ENCODE measurements at places on chromosomes 5 and 9. TPM values are rescaled to one million over a fixed set of nuclear protein-coding genes. Genes with fewer than 3 reads are reported as not detected.
A peak's percentile ranks its signal among the peaks of the same experiment; 100 is the strongest.

DNA sequence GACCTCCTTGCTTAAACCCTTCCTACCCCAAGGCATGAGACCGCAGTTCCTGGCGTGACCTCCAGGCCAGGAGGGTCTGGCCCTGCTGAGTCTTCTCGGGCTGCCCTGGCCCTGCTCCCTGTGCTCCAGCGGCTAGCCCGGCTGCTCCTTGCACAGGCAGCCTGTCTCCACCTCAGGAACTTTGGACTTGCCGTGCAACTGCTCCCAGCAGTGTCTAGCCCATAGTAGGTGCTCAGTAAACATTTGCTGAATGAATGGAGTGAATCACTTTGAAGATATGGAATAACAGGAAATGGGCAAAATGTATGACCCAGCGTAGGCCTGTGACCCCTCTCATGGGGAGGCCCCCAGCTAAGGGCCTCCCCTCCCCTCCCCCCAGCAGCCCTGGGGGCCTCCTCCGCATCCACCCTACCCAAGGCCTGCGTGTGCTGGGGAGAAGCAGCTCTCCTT lies 127.1 kb downstream of the ZNF354C start:
- H3K4me1 ChIP-seq: no peaks in the 10 kb centered on the region
- H3K4me3 ChIP-seq: no peak overlapping the region
- no peaks in the 10 kb centered on the region for H3K27me3 ChIP-seq
- H3K36me3 ChIP-seq: no peaks in the 10 kb centered on the region
- no peak overlapping the region for H3K27ac ChIP-seq
- no peak for DNase-seq

GRCh38 chr9:9847750-9848149 lies 765.1 kb downstream of the PTPRD start:
- H3K27me3 ChIP-seq: no peaks in the 10 kb centered on the region
- no peak overlapping the region for H3K4me3 ChIP-seq
- no peak overlapping the region for H3K27ac ChIP-seq
- DNase-seq: no peak

DNA sequence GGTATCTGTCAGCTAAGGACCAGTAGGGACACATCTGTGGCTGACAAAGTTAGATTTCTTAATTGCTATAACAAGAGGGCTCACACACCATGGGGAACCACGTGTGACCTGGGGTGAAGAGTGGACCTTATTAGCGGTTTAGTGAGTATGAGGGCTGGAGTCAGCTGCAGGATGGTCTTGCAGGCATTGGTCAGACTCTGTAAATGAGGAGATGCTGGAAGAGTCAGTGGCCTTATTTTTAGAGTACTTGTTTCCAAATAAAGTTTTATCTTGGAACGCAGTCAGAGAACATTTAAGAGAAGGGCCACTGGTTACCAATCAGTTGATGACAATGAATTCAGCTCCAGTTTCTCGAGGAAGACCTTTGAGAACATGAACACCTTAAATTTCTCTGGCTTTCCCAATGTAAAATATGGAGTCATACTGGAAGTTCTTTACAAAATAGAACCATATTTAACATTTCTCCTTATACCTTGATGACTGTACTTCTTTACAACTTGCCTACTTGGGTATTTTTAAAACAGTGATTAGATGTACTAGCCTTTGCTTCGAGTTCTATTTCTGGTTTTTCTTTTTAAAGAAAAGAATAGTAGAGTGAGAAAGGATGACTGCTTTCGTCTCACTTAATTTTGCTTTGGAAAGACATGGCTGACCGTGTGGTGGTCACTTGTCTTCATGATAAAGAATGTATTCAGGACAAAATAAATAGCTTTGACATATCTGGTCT lies 185.9 kb upstream of the S1PR3 start:
- no peak overlapping the region for H3K27ac ChIP-seq
- no peak for DNase-seq
- H3K4me1 ChIP-seq: peaks cover 19% of the 10 kb centered on the region
- H3K36me3 ChIP-seq: no peaks in the 10 kb centered on the region

DNA sequence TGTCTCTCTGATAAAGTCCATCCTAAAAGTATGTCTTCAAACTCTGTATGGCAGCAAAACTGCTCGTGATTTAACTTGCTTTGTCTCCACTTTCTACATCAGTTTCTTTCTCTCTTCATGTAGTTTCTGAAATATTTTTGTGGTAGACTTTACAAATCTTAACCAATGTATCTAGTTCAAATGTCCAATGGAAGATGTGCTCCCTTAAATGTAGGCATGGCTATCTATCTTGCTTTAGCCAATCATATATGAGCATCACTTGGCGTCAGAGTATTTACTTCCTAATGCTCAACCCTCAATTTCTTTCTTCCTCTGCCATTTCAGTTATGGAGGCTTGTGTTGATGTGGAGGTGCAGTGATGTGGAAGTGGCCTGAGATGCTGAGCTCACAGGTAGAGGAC lies 206.1 kb upstream of the ZNF608 start:
- H3K4me1 ChIP-seq: peaks cover 33% of the 10 kb centered on the region
- no peak for DNase-seq
- no peak overlapping the region for H3K27ac ChIP-seq
- H3K4me3 ChIP-seq: no peak overlapping the region
- no peaks in the 10 kb centered on the region for H3K27me3 ChIP-seq

- H3K36me3 ChIP-seq: no peaks in the 10 kb centered on the region
- H3K27ac ChIP-seq: no peak overlapping the region
- H3K4me1 ChIP-seq: peaks cover 35% of the 10 kb centered on the region
- DNase-seq: no peak
- H3K4me3 ChIP-seq: no peak overlapping the region
These were observed 30.1 kb upstream of the NFIB start for GRCh38 chr9:14344053-14344524.

DNA sequence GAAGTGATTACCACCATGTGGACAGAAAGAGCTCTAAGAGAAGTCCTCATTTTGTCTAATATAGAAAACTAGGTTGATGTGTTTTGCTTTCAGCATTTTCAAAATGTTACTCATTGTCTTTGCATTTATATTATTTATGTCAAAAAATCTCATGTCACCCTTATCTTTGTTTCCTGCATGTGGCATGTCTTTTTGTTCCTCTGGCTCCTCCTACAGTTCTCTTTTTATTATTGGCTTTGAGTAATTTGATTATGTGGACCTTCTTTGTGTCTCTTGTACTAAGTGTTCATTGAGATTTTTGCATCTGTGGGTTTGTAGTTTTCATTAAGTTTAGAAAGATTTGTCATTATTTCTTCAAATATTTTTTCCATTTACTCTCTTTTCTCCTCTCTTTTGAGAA lies 58.8 kb downstream of the GNG10 start:
- H3K27ac ChIP-seq: no peak overlapping the region
- no peaks in the 10 kb centered on the region for H3K27me3 ChIP-seq
- DNase-seq: no peak
- H3K4me1 ChIP-seq: no peaks in the 10 kb centered on the region
- H3K4me3 ChIP-seq: no peak overlapping the region
- no peaks in the 10 kb centered on the region for H3K36me3 ChIP-seq

GRCh38 chr5:73459366-73459765 lies 10.8 kb upstream of the FOXD1 start:
- peak overlapping the region; percentile 27 for H3K27ac ChIP-seq
- no peak overlapping the region for H3K4me3 ChIP-seq
- H3K36me3 ChIP-seq: no peaks in the 10 kb centered on the region

DNA sequence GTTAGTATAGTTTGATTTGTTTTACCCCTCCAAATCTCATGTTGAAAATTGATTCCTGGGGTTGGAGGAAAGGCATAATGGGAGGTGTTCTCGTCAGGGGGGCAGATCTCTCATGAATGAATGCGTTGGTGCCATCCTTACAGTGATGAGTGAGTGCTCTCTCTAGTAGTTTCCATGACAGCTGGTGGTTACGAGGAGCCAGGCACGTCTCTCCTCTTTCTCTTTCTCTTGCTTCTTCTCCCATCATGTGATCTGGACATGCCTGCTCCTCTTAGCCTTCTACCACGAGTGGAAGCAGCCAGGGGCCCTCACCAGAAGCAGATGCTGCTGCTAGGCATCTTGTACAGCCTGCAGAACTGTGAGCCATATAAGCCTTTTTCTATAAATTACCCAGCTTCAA lies 454.1 kb downstream of the EFNA5 start:
- DNase-seq: no peak
- H3K27me3 ChIP-seq: no peaks in the 10 kb centered on the region
- peaks cover 11% of the 10 kb centered on the region for H3K4me1 ChIP-seq
- no peaks in the 10 kb centered on the region for H3K36me3 ChIP-seq

DNA sequence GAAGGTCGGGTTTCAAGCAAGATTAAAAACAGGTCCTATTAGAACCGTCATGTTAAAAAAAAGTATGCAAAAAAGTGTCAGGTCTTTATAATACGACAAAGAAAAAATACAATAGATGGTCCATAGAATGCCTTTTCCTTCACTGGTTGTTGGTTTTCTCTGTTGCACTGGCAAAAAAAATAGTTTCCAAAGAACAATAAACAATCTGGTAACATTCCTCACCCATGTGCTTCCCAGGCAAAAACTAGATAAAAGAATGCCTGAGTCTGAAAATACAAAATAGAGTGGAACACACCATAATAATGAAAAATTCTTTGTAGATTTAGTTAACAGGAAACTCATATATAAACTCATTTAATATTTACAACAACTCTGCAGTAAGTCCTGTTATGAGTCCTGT lies 590.0 kb upstream of the DMAC1 start:
- H3K4me3 ChIP-seq: no peak overlapping the region
- H3K27me3 ChIP-seq: peaks cover 1% of the 10 kb centered on the region
- H3K27ac ChIP-seq: no peak overlapping the region
- no peak for DNase-seq
- peaks cover 3% of the 10 kb centered on the region for H3K4me1 ChIP-seq

- H3K27me3 ChIP-seq: no peaks in the 10 kb centered on the region
- H3K36me3 ChIP-seq: peaks cover 11% of the 10 kb centered on the region
- no peak overlapping the region for H3K4me3 ChIP-seq
- DNase-seq: no peak
- H3K4me1 ChIP-seq: peaks cover 34% of the 10 kb centered on the region
These were observed 246.8 kb upstream of the HAPLN1 start for GRCh38 chr5:83967417-83967816.

DNA sequence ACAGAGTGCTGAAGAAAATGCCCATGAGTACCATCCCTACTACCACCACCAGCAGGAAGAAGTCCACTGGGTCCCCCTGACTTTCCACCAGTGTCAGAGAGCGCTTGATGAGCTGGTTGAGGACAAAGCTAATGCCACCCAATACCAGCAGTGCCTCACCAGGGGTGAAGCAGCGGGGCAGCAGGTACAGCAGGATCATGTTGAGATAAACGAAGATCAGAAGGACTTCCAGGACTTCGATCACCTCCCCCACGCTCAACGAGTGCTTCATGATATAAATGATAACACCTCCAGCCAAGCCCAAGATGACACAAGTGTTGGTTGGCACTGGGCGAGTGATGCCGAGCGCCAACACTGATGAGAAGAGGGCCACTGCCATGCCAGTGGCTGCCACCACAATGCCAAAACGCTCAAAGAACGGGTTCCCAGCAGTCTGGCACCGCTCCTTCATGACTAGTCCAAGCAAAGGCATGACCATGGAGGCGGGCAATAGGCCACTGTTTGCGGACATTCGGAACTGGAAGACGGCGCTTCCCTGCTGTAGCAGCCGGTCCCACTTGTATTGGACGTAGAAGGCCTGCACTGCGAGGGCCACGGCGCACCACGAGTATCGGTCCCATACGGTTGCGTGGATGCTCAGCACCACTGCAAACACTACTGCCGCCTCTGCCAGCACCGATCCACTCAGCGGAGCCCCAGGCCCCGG lies 679 bp downstream of the DOLK start:
- H3K27me3 ChIP-seq: no peaks in the 10 kb centered on the region
- peak overlapping the region; percentile 97 for H3K4me3 ChIP-seq
- peaks cover 2% of the 10 kb centered on the region for H3K36me3 ChIP-seq

ZFAND5 gene
- 233 TPM for total RNA-seq

ZNF79 gene
- total RNA-seq: 9.0 TPM

DNA sequence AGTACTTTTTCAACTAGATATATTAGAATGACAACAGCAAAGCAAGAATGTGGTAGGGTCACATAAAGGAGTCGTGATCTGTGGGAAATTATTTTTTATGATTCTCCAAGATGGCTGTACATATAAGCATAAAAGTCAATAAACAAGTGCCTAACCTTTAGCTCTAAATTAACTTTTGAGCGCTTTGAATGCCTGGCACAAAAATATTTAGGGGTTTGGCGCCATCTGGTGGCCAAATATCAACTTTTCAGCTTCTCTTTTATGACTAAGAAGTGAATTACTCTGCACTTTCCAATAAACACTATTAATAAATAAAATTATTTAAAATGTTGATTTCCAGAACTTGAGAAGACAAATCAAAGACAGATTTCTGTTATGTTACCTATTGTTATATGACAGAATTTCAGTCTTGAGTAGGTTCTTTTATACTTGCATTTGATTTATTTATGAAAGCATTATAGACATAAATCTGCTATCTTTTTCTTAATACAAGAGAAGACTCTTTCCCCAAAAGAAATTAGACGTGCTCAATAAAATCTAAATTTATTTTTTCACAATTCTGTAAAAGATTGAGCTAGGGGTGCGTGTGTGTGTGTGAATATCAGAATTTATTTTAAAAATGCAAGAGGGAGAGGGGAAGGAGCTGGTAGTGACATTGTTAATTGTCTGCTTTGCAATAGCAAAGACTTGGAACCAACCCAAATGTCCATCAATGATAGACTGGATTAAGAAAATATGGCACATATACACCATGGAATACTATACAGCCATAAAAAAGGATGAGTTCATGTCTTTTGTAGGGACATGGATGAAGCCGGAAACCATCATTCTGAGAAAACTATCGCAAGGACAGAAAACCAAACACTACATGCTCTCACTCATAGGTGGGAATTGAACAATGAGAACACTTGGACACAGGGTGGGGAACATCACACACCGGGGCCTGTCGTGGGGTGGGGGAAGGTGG lies 36.7 kb upstream of the ARRDC3 start:
- H3K36me3 ChIP-seq: no peaks in the 10 kb centered on the region
- no peaks in the 10 kb centered on the region for H3K27me3 ChIP-seq

DNA sequence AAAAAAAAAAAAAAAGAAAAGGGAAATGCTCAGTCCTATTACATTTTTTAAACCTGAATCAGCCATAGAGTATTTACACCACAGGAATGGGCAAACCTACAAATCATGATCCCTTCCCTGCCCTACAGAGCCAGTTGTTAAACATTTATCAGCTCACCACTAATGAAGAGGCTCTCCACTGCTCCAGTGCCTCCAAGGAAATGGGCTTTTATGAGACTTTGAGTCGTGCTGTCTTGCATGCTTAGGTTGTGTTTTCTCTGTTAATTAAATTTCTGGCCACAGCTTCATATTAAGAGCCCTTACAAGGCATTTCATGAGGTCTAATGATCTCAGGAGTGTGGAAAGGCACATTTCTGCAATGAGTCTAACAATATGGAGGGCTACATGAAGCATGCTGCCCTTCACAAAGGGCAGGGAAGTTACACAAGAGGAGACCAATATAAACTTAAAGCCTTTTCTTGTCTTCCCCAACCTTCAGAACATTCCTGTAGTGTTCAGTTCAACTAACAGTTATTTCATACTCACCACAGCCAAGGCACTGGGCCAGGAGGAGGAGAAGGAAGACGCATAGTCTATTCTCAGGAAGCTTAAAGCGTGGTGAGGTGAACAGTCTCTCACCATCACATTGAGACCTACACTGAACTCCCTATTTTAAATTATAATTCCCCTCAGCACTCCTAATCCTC lies 140.1 kb upstream of the ABCA1 start:
- no peak for DNase-seq
- H3K4me1 ChIP-seq: peaks cover 52% of the 10 kb centered on the region
- H3K27me3 ChIP-seq: no peaks in the 10 kb centered on the region
- H3K36me3 ChIP-seq: no peaks in the 10 kb centered on the region
- H3K4me3 ChIP-seq: no peak overlapping the region

HTR4 gene
- total RNA-seq: not detected
